ENCODE measurements at places on chromosomes 2 and 18. TPM values are rescaled to one million over a fixed set of nuclear protein-coding genes. Genes with fewer than 3 reads are reported as not detected.

Gene FSIP2
- total RNA-seq, result 0.60 TPM

Gene TEKT4
- total RNA-seq, result not detected

Gene FAM237A
- total RNA-seq, result not detected

Gene LMAN2L
- total RNA-seq, result 20.5 TPM

Gene CHRND
- total RNA-seq, result not detected

Gene DUSP28
- 4.5 TPM for total RNA-seq
